ENCODE measurements at places on chromosomes 3 and 15.

- DNase-seq, result no peak
Measured at GRCh38 chr15:84857418-84858004, 27.0 kb upstream of the SLC28A1 start.

DNA sequence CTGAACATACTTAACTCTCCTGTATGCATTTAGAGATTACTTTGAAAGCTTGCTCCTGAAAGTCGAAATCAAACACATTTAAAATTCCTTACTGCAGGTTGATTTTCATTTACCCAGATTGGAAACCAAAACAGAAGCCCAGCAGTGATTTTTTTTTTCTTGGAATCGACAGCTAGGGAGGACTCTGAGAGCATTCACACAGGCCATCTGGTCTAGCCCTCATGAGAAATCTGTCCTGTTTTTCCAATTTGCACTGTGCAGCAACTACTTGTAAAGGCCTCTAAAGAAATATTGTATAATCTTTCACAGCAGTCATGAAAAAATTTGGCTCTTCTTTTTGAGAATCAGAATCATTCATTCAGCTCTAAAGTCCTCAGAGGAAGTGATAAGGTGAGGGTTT, 179.2 kb downstream of the KCNAB1 start:
- DNase-seq, result no peak

GRCh38 chr3:71585887-71586809, 2.6 kb upstream of the FOXP1 start:
- peak; percentile 56 for DNase-seq

DNA sequence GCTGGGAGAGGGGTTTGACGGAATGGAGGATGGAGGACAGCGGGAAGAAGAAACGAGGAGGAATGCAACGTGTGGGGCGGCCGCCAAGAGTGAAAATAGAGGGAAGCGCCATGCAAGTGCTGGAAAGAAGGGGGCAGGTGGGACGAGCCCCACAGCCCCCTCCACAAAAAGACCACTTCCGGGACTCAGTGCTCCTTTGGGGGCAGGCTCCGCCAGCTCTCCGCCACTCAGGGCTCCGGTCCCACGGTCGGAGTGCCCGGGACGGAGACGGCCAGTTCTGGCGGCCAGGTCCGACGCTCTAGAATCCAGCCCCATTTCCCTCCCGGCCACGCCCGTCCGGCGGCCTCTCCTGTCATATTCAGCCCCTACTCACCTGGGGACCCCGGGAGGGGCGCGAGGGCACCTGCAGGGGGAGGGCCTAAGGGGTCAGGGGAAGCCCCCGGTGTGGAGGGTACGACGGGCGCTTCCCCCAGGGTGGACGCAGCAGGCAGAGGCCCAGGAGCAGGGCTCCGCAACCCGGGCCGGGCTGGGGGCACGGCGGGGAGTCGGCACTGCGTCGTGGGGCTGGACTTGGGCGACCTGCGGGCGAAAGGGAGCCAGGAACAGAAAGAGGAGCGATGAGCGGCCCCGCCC, 25.5 kb upstream of the CSPG4 start:
- DNase-seq, result no peak

Measured in CD4-positive, alpha-beta T cell treated with Interleukin-17A for 4 hours (primary cell).